ENCODE measurements at places on chromosomes 4 and X.

GRCh38 chrX:137926090-137926489, 360.2 kb downstream of the ZIC3 start:
- no peaks in the 10 kb centered on the region for H3K4me1 ChIP-seq
- H3K4me3 ChIP-seq: no peak overlapping the region
- no peaks in the 10 kb centered on the region for H3K27me3 ChIP-seq
- DNase-seq: no peak

GRCh38 chr4:183919141-183919540, 14.0 kb downstream of the STOX2 start:
- H3K36me3 ChIP-seq: no peaks in the 10 kb centered on the region
- no peak overlapping the region for H3K27ac ChIP-seq
- no peaks in the 10 kb centered on the region for H3K4me1 ChIP-seq
- DNase-seq: no peak
- H3K4me3 ChIP-seq: no peak overlapping the region
- no peaks in the 10 kb centered on the region for H3K27me3 ChIP-seq

- no peak for DNase-seq
- no peak overlapping the region for H3K27ac ChIP-seq
- no peak overlapping the region for H3K4me3 ChIP-seq
- no peaks in the 10 kb centered on the region for H3K36me3 ChIP-seq
Measured at GRCh38 chrX:30364229-30364628, 55.0 kb upstream of the NR0B1 start.

DNA sequence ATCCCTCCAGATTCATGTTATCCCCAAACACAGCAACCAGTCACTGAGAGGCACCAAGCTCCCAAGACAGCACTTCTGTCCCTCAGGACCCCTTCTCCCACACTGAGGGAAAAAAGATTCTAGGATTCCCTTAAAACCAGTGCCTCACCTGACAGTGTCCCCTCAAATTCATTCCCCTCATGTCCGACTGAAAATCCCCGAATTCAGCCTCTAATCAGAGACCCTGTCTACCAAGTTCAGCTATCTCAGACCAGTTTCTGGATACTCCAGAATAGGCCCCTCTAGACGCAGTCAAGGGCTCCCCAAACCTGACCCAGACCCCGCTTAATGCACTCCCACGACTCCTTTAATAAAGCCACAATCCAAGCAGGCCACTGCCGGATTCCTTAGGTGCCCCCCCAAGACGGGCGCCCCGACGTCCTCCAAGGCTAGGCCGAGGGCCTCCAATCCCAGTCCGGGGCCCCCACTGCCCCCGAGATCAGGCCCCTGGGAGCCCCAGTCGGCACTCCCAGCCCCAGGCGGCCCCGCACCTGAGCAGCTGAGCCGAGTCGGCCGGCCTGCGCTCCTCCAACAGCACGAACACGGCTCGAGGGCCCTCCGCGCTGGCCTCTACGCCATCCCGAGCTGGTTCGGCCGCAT, 457 bp downstream of the TFE3 start:
- H3K27me3 ChIP-seq: no peaks in the 10 kb centered on the region
- H3K4me1 ChIP-seq: no peaks in the 10 kb centered on the region
- H3K4me3 ChIP-seq: peak overlapping the region; percentile 77
- no peaks in the 10 kb centered on the region for H3K36me3 ChIP-seq
- peak overlapping the region; percentile 93 for H3K27ac ChIP-seq
- DNase-seq: peak; percentile 75

GRCh38 chrX:23616361-23616760, 50.9 kb upstream of the PRDX4 start:
- no peak overlapping the region for H3K4me3 ChIP-seq
- no peak for DNase-seq
- H3K27ac ChIP-seq: no peak overlapping the region
- no peaks in the 10 kb centered on the region for H3K27me3 ChIP-seq
- H3K4me1 ChIP-seq: no peaks in the 10 kb centered on the region

- no peak overlapping the region for H3K4me3 ChIP-seq
- H3K36me3 ChIP-seq: no peaks in the 10 kb centered on the region
- no peak for DNase-seq
- no peaks in the 10 kb centered on the region for H3K4me1 ChIP-seq
Measured at GRCh38 chr4:22969287-22969896, 276.7 kb downstream of the GBA3 start.

DNA sequence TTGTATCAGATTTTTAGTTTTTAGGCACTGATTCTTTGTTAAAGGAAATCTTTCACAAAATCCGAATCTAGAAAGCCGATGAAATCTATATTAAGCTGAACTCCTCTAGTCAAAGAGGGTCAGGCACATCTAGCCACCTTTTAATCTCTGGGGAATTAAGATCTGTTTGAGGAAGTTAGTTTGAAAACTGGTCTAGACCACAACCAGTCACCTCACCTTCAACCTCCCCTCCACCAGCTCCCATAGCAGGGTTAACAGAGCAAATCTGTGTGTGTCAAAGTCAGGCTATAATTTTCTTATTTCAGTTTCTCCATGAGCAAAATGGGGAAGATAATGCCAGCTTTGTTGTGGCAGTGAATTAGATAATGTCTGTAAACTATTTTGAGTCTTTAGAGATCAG, 110.0 kb upstream of the IGFBP7 start:
- H3K27me3 ChIP-seq: no peaks in the 10 kb centered on the region
- H3K4me1 ChIP-seq: no peaks in the 10 kb centered on the region
- no peaks in the 10 kb centered on the region for H3K36me3 ChIP-seq
- no peak overlapping the region for H3K27ac ChIP-seq
- no peak overlapping the region for H3K4me3 ChIP-seq

DNA sequence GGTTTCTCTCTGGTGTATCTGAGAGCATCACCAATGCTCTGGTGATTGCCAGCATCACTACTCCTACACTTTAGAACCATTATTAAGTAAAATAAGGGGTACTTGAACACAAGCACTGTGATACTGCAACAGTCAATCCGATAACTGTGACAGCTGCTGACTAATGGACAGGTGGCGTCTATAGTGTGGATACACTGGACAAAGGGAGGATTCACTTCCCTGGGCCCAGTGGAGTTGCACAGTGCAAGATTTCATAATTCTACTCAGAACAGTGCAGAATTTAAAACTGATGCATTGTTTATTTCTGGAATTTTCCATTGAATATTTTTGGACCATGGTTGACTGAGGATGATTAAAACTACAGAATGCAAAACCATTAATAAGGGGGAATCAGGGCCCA, 97.8 kb downstream of the SHROOM3 start:
- H3K27ac ChIP-seq: no peak overlapping the region
- peaks cover 1% of the 10 kb centered on the region for H3K4me1 ChIP-seq
- no peak for DNase-seq
- no peaks in the 10 kb centered on the region for H3K36me3 ChIP-seq
- H3K4me3 ChIP-seq: no peak overlapping the region

DNA sequence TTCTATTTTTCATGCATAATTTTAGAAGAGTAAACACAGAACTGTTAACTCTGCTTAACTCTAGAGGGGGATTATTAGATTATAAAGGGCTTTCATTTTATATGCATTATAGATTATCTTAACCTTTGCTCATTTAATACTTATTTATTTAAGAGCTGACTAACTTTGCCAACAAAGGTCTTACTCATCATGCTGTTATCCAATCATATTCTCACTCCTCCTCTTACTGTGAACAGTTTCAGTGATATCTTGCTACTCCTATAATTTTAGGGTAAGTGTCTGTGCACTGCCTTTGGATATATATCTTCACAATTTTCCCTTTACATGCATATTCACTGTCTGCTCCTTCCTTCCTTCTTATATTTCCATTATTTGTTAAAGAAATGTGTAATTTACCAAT, 1814.9 kb downstream of the STIM2 start:
- no peaks in the 10 kb centered on the region for H3K27me3 ChIP-seq
- no peak for DNase-seq
- H3K27ac ChIP-seq: no peak overlapping the region
- H3K4me3 ChIP-seq: no peak overlapping the region

- no peaks in the 10 kb centered on the region for H3K36me3 ChIP-seq
- no peaks in the 10 kb centered on the region for H3K4me1 ChIP-seq
- no peak overlapping the region for H3K4me3 ChIP-seq
- no peak overlapping the region for H3K27ac ChIP-seq
- no peak for DNase-seq
Measured at GRCh38 chrX:39874202-39874816, 223.4 kb downstream of the BCOR start.

- no peaks in the 10 kb centered on the region for H3K36me3 ChIP-seq
- DNase-seq: no peak
- H3K4me3 ChIP-seq: no peak overlapping the region
- H3K4me1 ChIP-seq: no peaks in the 10 kb centered on the region
Measured at GRCh38 chr4:78588894-78589545, 37.5 kb downstream of the ANXA3 start.

- DNase-seq: no peak
- H3K27me3 ChIP-seq: no peaks in the 10 kb centered on the region
- no peak overlapping the region for H3K27ac ChIP-seq
- H3K4me1 ChIP-seq: no peaks in the 10 kb centered on the region
- no peaks in the 10 kb centered on the region for H3K36me3 ChIP-seq
Measured at GRCh38 chrX:57899064-57899463, 11.2 kb downstream of the ZXDA start.

DNA sequence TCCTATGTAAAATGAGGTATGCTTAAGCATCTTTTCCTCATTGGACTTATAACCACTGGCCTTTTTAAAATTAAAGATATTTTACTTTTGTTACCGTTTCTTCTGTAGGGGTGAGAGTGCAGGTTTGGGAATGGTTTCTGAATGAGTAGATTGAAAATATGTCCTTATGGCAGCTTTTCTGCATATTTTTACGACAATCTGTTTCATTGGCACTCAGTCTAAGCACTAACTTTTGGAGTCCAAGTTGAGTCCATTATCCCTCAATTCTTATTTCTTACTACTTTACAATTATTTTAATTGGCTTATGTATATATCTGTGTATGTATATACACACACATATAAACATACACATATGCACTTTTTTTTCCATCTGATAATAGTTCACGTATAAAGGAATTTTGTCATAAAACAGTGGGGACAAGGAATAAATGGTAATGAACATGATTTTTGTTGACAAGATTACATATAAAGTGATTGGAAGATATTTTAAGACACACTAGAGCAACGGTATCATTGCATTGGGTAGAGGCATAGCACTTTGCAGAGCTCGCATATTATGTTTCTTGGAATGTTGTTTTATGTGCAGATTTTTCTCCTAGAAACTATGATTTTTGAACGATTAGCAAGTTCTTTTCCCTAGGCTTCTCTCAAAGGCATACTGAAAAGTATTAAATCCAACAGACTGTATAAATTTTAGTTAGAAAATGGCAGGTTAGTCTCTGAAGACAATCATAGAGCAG, 133.0 kb downstream of the FAT4 start:
- H3K4me1 ChIP-seq: no peaks in the 10 kb centered on the region
- no peak for DNase-seq
- H3K36me3 ChIP-seq: peaks cover 10% of the 10 kb centered on the region

DNA sequence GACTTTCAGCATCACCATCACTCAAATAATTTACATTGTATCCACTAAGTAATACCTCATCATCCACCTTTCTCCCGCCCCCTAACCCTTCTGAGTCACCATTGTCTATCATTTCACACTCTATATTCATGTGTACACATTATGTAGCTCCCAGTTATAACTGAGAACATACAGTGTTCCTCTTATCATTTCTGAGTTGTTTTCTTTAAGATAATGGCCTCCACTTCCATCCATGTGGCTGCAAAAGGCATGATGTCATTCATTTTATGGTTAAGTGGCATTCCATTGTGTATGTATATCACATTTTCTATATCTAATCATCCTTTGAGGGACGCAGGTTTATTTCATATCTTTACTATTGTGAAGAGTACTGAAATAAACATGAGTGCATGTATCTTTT, 14.6 kb upstream of the NDST4 start:
- no peaks in the 10 kb centered on the region for H3K36me3 ChIP-seq
- no peak overlapping the region for H3K4me3 ChIP-seq
- H3K27me3 ChIP-seq: no peaks in the 10 kb centered on the region
- DNase-seq: no peak

DNA sequence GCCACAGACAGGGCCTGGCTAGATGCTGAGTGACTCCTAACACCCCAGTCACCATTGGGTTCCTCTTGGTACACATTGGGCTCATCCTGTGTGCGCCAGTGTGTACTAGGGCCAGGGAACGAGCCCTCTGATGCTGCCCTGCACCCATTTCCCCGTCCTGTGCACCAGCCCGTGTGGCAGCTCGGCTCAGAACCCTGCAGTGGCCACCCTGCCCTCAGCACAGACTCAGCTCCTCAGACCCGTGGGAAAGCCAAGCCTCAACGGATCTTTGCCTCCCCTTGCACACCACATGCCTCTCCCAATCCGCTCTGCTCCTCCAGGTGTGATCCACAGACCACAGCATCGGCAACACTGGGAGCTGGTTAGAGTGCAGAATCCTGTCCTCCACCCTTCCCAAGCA, 38.6 kb downstream of the EVC start:
- no peak overlapping the region for H3K4me3 ChIP-seq
- no peak for DNase-seq
- H3K27ac ChIP-seq: no peak overlapping the region
- H3K27me3 ChIP-seq: no peaks in the 10 kb centered on the region
- H3K36me3 ChIP-seq: peaks cover 7% of the 10 kb centered on the region

GRCh38 chrX:2665387-2666304, 25.4 kb upstream of the CD99 start:
- DNase-seq: no peak
- no peak overlapping the region for H3K27ac ChIP-seq
- H3K4me1 ChIP-seq: no peaks in the 10 kb centered on the region
- no peaks in the 10 kb centered on the region for H3K27me3 ChIP-seq
- no peaks in the 10 kb centered on the region for H3K36me3 ChIP-seq

DNA sequence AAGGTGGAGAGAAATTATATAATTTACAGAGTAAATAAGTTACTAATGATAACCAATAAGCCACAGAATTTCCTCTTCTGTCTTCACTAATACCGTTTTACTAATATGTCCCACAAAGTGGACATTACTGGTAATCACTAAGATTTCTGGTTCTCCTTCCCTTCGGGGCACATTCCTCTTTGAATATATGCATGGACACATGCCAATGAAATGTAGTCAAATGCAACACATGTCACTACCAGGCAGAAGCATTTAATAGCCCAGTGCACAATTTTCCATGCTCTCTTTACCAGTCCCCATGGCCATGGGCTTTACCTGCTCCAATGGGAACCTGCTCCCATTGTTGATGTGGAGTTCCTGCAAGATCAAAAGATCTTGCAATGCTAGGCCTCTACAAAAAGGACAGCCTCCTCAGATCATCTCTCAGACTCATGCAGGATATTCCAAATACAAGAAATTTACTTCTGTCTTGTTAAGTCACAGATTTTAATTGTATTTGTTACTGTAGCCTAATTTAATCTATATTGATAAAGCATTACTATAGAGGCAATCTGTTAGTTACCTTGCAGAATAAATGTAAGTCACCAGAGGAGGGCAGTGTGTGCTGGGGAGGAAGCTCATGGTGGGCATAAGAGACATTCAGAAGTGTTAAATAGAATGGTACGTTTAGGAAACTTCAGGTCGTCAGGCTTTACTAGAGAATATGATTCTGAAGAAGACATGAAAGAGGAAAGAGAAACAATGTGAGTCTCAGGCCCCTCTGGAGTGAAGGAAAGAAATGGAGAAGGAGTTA, 37.1 kb upstream of the INPP4B start:
- no peaks in the 10 kb centered on the region for H3K4me1 ChIP-seq
- H3K36me3 ChIP-seq: no peaks in the 10 kb centered on the region
- no peak overlapping the region for H3K27ac ChIP-seq
- no peak for DNase-seq
- no peaks in the 10 kb centered on the region for H3K27me3 ChIP-seq
- no peak overlapping the region for H3K4me3 ChIP-seq

All from aorta (tissue), 5 donors.